ENCODE measurements at places on chromosomes 5 and 9. TPM values are rescaled to one million over a fixed set of nuclear protein-coding genes. Genes with fewer than 3 reads are reported as not detected.
A peak's percentile ranks its signal among the peaks of the same experiment; 100 is the strongest.

GRCh38 chr5:14175381-14175780 lies 32.2 kb downstream of the TRIO start:
- no peaks in the 10 kb centered on the region for H3K27me3 ChIP-seq
- no peak overlapping the region for H3K4me3 ChIP-seq
- no peaks in the 10 kb centered on the region for H3K36me3 ChIP-seq

Gene FOXB2
- total RNA-seq, result not detected

DNA sequence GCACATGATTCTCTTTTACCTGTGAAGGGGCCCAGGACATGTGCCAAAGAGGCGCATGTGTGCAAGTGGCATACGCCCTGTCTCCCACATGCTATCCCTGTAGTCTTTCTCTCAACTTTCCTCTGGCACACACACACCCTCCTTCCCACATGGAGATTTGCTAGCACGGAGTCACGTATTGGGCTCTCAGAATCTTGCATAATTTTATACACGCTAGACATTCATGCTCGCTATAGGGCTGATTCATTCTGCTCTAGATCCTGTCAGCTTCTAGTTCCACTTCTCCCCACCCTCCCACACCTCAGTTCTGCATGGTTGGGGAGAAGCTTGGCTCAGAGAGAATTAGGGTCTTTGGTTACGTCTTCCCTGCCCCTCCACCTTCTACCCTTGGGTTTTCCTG lies 72.8 kb downstream of the CD180 start:
- H3K36me3 ChIP-seq, result no peaks in the 10 kb centered on the region
- DNase-seq, result no peak
- H3K27ac ChIP-seq, result no peak overlapping the region
- no peaks in the 10 kb centered on the region for H3K27me3 ChIP-seq

GRCh38 chr5:27511061-27511460 lies 472.7 kb upstream of the CDH9 start:
- DNase-seq, result no peak
- no peak overlapping the region for H3K27ac ChIP-seq
- no peaks in the 10 kb centered on the region for H3K27me3 ChIP-seq
- no peaks in the 10 kb centered on the region for H3K4me1 ChIP-seq
- H3K4me3 ChIP-seq, result peak overlapping the region; percentile 35

- no peak for DNase-seq
- H3K36me3 ChIP-seq, result no peaks in the 10 kb centered on the region
- peaks cover 10% of the 10 kb centered on the region for H3K4me1 ChIP-seq
- H3K27ac ChIP-seq, result peak overlapping the region; percentile 33
- H3K27me3 ChIP-seq, result no peaks in the 10 kb centered on the region
These were observed 89.4 kb downstream of the DOCK8 start for GRCh38 chr9:304106-304505.

Gene PCDHB15
- not detected for total RNA-seq

- H3K4me1 ChIP-seq, result peaks cover 30% of the 10 kb centered on the region
- no peaks in the 10 kb centered on the region for H3K27me3 ChIP-seq
- peak overlapping the region; percentile 98 for H3K27ac ChIP-seq
- peaks cover 16% of the 10 kb centered on the region for H3K36me3 ChIP-seq
- no peak overlapping the region for H3K4me3 ChIP-seq
These were observed 297.8 kb downstream of the NPR3 start for GRCh38 chr5:33008751-33009418.

Gene C5orf52
- not detected for total RNA-seq

Gene NRARP
- total RNA-seq, result 35.5 TPM

GRCh38 chr5:126234563-126235195 lies 188.5 kb upstream of the GRAMD2B start:
- no peak overlapping the region for H3K27ac ChIP-seq
- no peaks in the 10 kb centered on the region for H3K27me3 ChIP-seq
- peak overlapping the region; percentile 32 for H3K4me3 ChIP-seq
- H3K36me3 ChIP-seq, result no peaks in the 10 kb centered on the region

DNA sequence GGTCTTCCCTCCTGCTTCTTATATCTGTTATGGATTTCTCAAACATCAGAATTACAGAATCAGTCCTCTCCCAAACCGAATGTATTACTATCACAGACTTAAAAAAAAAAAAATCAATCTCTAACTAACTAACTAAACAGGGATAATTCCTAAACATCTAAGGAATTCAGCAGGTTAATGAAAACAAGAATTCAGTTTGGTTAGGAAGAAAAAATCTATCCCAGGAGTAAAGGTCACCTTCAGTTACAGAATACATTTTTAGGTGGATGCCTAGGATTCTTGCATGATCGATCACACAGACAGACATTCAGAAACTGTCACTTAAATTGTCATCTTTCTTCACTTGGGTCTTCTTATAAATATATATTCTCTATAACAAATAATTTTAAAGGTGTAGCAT lies 11.5 kb downstream of the PTAR1 start:
- no peaks in the 10 kb centered on the region for H3K27me3 ChIP-seq
- H3K36me3 ChIP-seq, result no peaks in the 10 kb centered on the region

GRCh38 chr5:518721-519120 lies 5.5 kb downstream of the SLC9A3 start:
- DNase-seq, result no peak
- H3K27ac ChIP-seq, result no peak overlapping the region
- H3K27me3 ChIP-seq, result peaks cover 25% of the 10 kb centered on the region
- H3K36me3 ChIP-seq, result no peaks in the 10 kb centered on the region
- no peaks in the 10 kb centered on the region for H3K4me1 ChIP-seq

DNA sequence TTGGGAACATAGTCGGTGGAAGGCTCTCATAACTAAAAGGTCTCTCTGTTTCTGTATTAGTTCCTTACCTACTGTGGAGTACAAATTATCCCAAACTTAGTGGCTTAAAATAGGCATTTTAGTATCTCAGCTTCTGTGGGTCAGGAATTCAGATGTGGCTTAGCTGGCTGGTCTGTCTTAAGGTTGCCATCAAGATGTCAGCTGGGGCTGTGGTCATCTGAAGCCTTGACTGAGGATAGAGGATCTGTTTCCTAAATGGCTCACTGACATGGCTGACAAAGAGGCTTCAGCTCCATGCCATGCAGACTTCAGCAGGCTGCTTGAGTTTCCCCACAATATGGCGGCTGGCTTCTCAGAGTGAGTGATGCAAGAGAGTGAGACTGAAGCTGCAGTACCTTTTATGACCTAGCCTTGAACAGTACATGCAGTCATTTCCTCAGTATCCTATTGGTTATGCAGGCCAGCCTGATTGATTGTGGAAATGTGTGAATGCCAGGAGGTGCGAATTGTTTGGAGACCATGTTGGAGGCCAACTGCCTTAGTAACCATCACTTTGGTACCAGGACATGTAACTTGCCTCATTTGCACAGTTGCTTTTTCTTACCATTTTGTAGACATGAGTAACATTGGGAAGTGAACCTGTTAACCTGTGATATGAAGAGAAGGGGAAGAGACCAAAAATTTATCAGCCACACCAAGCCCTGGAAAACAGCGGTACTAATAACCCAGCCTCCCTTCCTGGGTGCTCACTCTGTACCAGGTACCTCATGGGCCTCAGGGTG lies 152.8 kb upstream of the IER5L start:
- H3K4me1 ChIP-seq, result peaks cover 18% of the 10 kb centered on the region
- H3K4me3 ChIP-seq, result no peak overlapping the region
- H3K27ac ChIP-seq, result no peak overlapping the region
- H3K27me3 ChIP-seq, result no peaks in the 10 kb centered on the region
- no peaks in the 10 kb centered on the region for H3K36me3 ChIP-seq
- DNase-seq, result no peak

Gene BNC2
- total RNA-seq, result 11.7 TPM

- H3K36me3 ChIP-seq, result no peaks in the 10 kb centered on the region
- no peaks in the 10 kb centered on the region for H3K27me3 ChIP-seq
- no peak overlapping the region for H3K4me3 ChIP-seq
- no peak for DNase-seq
These were observed 99.2 kb upstream of the ACTBL2 start for GRCh38 chr5:57581772-57582171.

Gene DOCK2
- total RNA-seq, result 0.58 TPM
